T-helper 17 cell (primary cell): ENCODE measurements at places on chromosomes 13 and 19.

- peaks cover 30% of the 10 kb centered on the region for H3K4me1 ChIP-seq
- H3K4me3 ChIP-seq, result peak overlapping the region; percentile 96
- no peaks in the 10 kb centered on the region for H3K27me3 ChIP-seq
- H3K27ac ChIP-seq, result peak overlapping the region; percentile 98
- no peak for DNase-seq
Observed at GRCh38 chr19:48618278-48618915, 581 bp downstream of the RPL18 start.

DNA sequence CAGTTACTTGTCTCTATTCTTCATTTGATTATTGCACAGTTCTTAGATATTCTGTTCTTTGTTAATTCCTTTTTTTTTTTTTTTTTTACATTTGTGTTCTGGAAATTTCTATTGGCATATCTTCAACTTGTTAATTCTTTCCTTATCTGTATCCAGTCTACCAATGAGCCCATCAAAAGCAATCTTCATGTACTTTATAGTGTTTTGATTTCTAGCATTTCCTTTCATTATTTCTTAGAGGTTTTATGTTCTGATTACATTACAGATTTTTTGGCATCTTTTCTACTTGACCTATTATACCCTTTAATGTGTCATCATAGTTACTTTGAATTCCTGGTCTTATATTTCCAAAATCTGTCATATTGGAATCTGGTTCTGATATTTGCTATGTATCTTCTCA, 2194.8 kb downstream of the PCDH9 start:
- no peaks in the 10 kb centered on the region for H3K36me3 ChIP-seq
- no peak for DNase-seq
- no peaks in the 10 kb centered on the region for H3K4me1 ChIP-seq
- H3K4me3 ChIP-seq, result no peak overlapping the region

DNA sequence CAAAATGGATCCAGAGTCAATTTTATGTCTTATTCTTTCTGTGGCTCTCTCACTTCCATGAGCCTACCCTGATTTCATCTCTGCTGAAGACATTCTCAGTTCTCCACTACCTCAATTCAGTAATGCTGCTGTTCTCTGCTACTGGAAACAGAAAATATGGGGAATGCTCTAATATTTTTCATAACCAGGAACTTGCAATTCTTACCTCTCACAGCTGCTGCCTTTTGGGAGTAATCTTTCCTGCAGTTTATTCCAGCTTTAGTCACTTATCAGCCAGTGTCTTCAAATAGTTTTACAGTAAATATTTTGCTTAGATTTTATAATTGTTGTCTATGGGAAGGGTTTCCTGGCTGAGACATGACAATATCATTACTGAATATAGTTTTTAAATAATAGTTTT, 145.1 kb upstream of the UFM1 start:
- DNase-seq, result no peak
- H3K27ac ChIP-seq, result no peak overlapping the region
- H3K27me3 ChIP-seq, result peaks cover 4% of the 10 kb centered on the region
- H3K36me3 ChIP-seq, result no peaks in the 10 kb centered on the region
- no peak overlapping the region for H3K4me3 ChIP-seq

- DNase-seq, result no peak
- no peaks in the 10 kb centered on the region for H3K4me1 ChIP-seq
- peaks cover 74% of the 10 kb centered on the region for H3K27me3 ChIP-seq
- peak within 1 kb of the TSS; percentile 76 for H3K4me3 ChIP-seq
- peak within 1 kb of the TSS; percentile 16 for H3K27ac ChIP-seq
Observed at GRCh38 chr13:36432106-36432544, at the start of gene CCNA1. Gene CCNA1 (plus strand): TSS chr13:36432495. CDS start chr13:36433057, 562 bp downstream.

- H3K36me3 ChIP-seq, result no peaks in the 10 kb centered on the region
- no peak for DNase-seq
- H3K4me1 ChIP-seq, result no peaks in the 10 kb centered on the region
- no peaks in the 10 kb centered on the region for H3K27me3 ChIP-seq
Observed at GRCh38 chr19:4096049-4096892, 27.7 kb downstream of the MAP2K2 start.
